ENCODE measurements at places on chromosomes 2 and 18.

DNA sequence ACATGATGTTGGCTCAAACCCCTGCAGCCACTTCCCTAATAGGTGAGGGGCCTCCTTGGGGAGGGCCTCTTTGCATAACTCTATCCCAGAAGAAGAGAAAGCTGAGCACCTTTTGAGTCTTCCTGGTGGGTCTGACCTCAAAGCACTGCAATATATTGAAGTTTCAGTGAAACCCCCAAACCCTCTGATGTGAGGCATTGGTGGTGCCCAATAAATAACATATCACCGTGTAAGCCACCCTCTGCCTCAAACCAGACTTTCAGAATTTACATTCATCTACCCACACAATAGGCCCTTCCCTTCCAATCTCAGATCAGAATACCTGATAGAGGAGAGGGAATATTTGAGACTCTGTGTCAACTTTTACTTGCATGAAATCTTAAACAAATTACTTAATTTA, 142.8 kb upstream of the STK17B start:
- DNase-seq = no peak

DNA sequence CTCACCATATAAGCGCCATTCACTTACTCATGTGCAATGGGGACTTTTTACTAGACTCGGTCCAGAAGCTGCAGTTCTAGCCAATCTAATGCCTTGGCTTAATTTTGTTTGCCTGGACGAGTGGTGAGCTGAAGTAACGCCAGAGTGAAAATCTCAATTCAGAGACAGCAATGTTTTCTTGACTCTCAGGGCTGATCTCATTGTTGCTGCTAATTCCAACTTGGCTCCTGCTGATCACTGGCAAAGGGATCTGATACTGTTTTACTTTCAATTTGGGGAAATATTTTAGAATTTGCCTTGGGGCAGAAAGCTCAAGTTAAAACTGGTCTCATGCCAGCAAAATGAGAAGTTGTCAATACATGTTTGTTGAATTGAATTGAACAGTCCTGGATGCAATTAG, 906.6 kb upstream of the CDH2 start:
- DNase-seq = no peak

DNA sequence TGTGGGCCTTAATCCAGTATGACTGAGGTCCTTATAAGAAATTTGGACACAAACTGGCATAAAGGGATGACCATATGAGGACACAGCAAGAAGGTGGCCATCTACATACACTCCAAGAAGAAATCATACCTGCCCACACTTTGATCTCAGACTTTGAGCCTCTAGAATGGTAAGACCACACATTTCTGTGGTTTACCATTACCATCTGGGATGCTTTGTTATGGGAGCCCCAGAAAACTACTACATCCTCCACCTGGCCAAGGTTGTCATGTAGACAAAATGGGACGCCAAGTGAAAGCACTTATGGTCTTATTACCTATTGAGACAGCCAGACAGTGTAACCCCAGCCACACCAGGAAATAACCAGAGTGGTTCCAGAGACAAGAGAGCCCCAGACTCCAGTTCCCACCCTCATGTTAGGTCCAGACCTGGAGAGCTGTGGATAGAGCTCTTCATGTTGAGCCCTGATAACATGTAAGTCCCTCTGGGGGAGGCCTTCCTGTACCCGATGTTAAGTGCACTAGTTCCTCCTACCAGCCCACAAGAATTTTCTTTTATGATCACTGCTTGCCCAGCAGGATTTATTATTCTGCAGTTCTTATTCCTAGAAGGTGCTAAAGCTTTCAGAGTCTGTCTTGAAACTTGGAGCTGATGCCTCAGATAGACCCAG, 4.6 kb upstream of the ADD2 start:
- DNase-seq = no peak

DNA sequence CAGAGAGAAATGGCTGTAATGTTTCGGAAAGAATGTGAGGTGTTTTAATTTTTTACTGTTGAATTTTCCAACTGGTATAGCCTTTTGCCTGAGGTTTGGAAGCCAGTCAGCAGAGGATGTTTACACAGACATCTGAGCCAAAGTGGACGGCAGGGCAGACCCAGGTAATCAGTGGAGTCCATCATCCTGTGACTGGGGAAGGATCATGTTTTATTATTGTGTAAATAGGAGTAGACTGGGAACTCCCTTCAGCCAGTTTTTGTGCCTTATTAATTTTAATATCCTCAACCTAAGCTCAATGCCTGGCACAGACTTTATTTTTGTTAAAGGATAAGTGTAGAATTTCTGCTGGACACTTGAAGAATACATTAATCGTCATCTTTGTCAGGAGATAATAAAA, 142.0 kb upstream of the GAREM1 start:
- DNase-seq = no peak

GRCh38 chr2:223877721-223878410, 40.5 kb upstream of the AP1S3 start:
- DNase-seq = no peak

GRCh38 chr2:175805442-175806124, 196.5 kb downstream of the LNPK start:
- peak; percentile 24 for DNase-seq

GRCh38 chr2:16386431-16386830, 279.2 kb downstream of the CYRIA start:
- DNase-seq = no peak

DNA sequence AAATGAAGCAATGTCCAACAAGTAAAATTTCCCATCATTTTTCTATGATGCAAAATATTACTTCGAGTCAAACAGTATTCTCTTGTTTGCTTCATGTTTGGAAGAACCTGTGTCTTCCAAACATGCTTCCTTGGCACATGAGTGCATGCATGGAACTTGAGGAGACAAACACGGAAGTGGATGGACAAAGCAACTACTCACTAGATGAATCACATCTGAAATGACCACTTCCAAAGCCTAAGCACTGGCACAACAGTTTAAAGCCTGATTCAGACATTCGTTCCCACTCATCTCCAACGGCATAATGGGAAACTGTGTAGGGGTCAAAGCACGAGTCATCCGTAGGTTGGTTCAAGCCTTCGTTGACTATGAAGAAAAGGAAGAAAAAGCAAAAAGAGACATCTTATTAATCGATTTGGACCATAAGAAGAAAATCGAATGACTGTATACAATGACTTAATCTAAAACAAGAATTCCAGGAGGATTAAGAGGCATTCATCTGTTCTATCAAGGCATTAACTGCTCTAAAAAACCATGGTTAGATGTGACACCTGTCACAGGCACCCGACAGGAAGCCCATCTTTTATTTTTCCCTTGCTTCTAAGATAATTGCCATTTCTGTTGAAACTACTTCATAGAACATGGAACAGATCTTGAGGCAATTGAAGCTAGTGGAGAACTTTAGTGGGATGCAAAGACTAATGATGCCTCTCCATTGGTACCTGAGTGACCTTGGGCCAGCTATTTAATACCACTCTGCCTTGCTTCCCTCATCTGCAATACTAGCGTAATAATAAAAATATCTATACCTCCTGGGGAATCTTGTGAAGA, 56.0 kb downstream of the ATIC start:
- DNase-seq = peak; percentile 40

DNA sequence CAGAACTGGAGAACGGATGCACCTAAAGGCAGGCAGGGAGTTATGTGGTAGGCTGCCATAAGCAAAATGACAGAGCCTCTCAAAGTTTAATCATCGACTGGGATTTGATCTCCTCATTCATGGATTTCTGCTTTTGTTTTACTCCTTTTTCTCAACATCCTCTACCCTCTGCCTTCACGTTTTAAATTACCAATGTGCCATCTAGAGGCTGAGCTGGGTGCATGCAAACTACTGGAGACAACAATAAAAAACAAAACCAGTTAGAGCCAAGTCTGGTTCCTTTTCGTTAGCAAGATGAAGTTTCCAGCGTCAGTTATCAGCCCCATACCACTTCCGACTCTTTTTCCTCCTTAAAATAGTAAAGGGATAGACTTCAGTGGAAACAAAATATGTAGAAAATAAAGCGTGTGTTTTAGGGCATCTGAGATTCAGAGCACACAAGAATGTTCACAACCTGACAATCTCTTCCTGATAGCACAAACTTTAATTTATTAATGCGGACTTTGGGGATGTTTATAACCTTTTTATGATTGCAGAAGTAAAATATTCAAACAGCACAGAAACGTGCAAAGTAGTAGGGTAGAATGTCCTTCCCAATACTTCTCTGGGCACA, 117.0 kb downstream of the LAMA1 start:
- DNase-seq = peak; percentile 16

DNA sequence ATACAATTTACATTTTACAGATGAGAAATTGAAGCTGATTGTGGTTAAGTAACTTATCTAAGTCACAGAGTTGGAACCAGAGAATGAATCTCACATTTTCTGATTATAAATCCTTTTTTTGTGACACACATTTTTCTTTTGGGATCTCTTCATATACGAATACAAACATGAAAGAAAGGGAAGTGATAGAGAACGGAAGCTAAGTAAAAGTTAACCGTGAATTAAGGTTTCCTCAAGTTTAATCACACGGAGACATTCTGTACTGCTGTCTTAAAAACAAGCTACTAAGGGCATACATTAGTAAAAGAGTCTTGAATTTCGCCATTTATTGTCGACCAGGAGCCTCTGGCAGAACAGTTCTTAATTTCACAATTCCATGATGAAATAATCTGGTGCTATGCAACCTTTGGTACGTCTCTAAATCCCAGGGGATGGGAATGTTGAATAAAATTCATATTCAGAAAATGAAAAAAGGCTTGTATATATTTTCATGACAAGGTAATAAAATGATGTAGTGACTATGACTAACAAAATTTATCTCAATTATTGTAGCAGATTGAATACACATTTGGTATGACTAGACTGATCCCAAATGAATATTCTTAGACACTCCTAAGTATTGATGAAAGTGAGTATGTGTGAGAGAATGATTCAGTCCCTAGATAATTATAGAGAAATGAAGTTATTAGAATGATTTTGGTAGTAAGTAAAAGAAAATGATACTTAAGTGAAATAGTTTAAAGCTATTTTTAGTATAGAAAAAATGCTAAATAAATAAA, 40.3 kb upstream of the ZSWIM2 start:
- no peak for DNase-seq

GRCh38 chr2:190904640-190905261, 24.1 kb downstream of the GLS start:
- no peak for DNase-seq

DNA sequence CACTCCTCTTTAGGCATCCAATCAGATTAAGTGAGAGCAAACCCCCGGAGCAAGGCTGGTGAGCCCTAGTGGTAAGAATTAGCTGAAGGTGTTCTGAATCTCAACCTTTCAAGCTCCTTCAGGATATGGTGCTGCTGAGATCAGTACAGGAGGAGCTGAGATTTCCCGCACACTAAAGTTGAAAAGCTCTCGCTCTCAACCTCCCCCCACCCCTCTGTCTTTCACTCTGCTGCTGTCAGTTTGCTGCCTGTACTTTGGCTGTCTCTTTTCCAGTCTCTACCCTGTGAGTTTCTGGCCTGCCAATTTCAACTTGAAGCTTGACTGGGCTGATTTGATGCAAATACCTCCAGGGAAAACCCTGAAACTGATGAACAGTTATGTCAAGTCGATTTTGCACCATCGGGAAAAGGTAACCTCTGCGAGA, 15.7 kb downstream of the ZEB2 start:
- DNase-seq = no peak
